Bronchial epithelial cell (primary cell): ENCODE measurements at places on chromosomes 3 and 15. TPM values are rescaled to one million over a fixed set of nuclear protein-coding genes. Genes with fewer than 3 reads are reported as not detected.

ACAN gene
- not detected in 2 replicates for total RNA-seq

DNA sequence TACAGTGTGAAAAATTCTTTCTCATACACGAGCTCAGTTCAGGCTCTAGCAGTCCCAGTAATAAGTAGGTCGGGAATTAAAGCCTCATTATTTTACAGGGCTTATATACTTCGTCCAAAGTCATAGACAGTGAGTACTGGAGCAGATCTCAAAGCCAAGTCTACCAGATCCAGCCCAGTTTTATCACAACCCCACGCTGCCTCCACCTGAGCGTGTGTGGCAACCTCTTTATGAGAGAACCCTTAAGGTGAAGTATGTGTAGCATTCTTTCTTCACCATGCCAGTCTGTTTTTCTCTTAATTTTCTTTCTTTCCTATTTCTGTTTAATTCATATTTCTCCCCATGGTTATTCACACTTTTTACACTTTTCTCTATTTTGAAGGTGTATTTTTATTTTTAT, 574.6 kb upstream of the ARPP21 start:
- DNase-seq: no peak

ZNF774 gene
- 3.3 and 4.2 TPM in 2 replicates for total RNA-seq

DNA sequence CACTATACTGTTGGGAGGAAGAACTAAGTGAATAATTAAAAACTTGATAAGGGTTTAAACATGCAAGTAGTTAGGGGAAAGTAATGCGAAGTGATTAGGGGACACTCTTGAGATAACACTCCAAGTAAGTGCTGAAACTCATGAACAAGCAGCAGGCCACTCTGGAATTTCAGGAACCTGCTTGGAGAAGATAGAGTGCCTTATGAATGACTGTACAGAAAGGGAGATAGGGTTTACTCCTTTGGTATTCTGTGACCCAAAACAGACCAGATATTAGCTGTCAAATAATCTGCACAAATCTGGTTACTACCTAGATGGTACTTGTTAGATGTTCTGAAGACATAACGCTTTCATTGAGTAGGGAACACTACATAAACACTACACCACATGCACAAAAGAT, 85.6 kb downstream of the FRMD4B start:
- no peak for DNase-seq

DNA sequence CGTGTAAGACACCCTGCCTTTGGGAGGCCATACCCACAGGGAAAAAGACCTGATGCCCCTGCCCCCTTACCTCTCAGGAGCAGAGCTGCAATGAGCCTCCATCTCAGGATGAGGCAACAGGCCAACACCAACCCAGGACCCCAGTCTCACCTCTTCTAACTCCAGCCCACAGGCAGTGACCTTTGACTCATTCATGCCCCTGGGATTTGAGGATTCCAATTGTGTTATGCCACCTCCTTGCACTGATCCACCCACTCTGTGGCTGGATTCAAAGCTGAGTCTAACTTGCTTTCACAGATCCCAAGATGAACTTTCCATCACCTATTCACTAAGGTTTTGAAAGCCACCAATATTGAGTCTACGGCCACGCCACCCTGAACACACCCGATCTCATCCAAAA, 64.7 kb downstream of the MINAR1 start:
- DNase-seq: no peak

GRCh38 chr15:85531083-85531482, 150.7 kb downstream of the AKAP13 start:
- no peak for DNase-seq

FOXL2NB gene
- under 0.01 and 0.13 TPM in 2 replicates for total RNA-seq

GRCh38 chr3:42182555-42182954, 83.4 kb downstream of the CCK start:
- no peak for DNase-seq

GRCh38 chr3:28761375-28761774, 412.8 kb upstream of the AZI2 start:
- no peak for DNase-seq

DAZL gene
- not detected in 2 replicates for total RNA-seq

DNA sequence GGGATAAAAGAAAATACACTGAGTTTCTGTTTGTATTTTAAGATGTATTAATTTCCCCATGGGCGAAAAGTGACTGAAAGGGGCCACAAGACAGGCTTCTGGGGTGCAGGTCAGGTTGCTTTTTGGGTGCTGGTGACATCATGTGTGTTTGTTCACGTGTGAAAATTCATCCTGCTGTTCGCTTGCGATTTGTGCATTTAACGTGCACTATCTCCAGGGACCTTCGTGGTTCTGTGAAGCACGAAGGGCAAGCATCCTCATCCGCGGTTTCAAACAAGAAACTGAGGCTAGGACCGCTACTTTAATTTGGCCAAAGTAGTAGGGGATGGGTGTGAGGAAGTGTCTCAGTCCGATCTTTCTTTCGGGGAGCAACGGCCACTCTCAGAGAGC, 1.6 kb upstream of the SMAD6 start:
- DNase-seq: no peak

DNA sequence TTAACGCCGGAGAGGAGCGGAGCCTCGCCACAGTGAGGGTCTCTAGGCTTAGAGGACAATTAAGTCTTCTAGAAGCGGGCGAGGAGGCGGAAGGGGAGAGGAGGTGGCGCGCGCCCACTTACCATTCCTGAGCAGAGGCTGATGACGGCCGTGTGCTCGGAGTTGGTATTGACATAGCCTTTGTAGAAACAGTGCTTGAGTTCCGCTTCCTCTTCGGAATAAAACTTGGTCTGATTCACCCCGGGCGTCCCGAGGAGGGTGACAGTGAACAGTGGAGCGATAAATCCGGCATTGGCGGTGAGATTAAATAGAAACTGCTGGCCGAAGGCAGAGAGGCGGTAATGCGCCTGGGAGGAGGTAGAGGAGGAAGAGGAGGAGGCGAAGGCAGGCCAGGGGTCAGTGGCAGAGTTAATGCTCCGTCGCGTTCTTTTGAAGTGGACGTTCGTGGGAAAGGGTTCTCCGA, 1.3 kb downstream of the ADAMTS9 start:
- DNase-seq: peak; percentile 54

GRCh38 chr15:101207867-101208288, 44.0 kb downstream of the CHSY1 start:
- peak; percentile 92 for DNase-seq

DNA sequence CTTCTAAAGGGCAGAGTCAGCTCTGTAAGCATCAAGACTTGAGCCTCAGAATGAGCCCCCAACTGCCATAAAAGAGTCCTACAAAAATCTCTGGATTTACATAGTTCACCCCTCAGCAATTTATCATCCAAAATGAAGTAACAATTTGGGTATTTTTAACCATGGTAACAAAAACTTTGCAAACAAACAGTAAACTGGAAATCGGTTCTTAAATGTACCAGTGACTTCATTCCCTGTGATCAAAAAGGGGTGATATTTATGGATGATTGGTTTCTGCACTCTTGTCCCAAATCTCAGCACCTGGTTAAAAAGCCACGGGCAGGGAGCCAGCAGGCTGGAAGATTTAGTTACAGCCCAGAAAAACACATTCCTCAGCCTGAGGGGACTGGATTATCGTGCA, 73.6 kb downstream of the TFG start:
- no peak for DNase-seq

DNA sequence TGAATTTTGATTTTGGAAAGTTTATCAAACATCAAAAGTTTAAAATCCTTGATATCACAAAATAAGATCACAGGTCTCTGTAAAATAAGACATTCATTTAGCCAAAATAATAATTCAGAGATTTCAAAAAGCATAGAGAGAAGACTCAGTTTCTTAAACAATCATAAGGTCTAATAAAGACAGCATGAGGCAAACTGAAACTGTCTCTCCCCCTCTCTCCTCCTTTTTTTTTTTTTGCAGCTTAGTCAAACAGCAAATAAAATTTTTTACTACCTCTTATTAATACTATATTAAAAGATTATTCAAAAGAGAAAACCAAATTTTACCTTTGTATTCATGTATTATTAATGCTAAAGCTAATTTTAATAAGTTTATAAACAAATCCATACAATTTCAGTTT, 57.4 kb downstream of the OSTN start:
- no peak for DNase-seq

CLDN11 gene
- 0.26 and 4.2 TPM in 2 replicates for total RNA-seq

DNA sequence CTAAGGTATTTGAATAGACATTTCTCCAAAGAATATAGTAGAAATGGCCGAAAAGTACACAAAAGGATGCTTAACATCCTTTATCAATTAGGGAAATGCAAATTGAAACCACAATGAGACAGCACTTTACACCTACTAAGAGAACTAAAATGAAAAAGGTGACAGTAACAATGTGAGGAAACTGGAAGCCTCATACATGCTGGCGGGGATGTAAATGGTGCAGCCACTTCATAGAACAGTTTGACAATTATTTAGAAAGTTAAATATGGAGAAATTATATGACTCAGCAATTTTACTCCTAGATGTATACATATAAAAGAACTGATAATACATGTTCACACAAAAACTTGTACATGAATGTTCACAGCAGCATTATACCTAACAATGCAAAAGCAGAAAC, 13.4 kb downstream of the SPICE1 start:
- no peak for DNase-seq

GRCh38 chr15:44366971-44367370, 60.5 kb upstream of the CTDSPL2 start:
- no peak for DNase-seq

DNA sequence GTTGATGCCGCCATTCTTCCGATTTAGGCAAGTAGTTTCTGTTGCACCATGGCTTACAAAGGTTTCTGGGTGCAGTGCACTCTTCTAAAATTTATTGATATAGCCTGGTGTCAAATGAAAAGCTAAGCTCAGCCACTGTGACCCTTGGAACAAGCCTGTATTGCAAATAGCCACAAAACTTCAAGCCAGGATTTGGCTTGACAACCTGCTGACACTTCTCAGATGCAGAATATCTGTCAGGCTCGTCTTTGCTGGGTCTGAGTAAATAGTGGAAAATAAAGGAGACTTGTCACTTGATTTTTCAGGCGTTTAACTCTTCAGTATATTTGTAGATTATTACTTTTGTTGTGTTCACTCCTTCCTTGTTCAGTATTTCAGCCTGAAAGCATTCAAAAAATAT, 871.8 kb downstream of the OTOL1 start:
- DNase-seq: no peak

DNA sequence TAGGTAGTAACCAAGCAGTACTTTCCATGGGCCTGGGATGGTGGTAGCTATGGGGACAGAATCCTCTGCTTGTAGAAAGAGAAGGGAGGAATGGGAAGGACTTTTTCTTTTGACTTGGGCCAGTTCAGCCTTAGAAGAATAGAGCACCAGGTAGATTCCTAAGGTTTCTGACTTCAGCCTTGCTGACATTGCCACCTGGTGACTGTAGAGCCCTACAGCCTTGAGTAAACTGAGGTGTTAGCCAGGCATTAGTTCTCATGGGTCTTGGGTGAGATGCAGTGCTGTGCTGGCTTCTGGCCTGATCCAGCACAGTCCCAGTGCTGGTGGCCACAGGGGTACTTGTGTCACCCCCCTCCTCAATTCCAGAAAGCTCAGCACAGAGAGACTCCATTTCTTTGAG, 171.1 kb downstream of the ZBBX start:
- DNase-seq: no peak

DNA sequence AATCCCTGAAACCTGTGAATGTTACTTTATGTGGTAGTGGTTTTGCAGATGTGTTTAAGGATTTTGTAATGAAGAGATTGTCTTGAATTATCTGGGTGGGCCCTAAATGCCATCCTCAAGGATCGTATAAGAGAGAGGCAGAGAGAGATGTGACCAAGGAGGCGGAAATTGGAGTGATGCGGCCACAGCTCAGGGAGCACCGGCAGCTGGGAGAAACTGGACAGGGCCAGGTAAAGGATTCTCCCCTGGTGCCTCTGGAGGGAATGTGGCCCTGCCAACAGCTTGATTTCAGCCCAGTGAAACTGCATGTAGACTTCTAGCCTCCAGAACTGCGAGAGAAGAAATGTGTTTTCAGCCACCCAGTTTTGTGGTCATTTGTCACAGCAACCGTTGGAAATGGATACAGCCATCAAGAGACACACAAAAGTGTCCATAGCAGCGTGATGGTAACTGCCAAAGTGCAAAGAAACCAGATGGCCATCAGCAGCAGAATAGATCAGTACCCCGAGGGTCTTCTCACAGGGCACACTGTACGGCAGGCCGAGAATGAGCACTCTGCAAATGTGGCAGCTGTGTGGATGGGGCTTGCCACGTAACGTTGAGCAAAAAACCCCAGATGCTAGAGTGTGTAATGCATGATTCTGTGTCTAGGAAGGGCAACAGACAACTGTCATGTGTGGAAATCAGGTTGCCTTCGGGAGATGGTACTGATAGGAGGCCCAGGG, 12.2 kb downstream of the APBA2 start:
- DNase-seq: no peak

DNA sequence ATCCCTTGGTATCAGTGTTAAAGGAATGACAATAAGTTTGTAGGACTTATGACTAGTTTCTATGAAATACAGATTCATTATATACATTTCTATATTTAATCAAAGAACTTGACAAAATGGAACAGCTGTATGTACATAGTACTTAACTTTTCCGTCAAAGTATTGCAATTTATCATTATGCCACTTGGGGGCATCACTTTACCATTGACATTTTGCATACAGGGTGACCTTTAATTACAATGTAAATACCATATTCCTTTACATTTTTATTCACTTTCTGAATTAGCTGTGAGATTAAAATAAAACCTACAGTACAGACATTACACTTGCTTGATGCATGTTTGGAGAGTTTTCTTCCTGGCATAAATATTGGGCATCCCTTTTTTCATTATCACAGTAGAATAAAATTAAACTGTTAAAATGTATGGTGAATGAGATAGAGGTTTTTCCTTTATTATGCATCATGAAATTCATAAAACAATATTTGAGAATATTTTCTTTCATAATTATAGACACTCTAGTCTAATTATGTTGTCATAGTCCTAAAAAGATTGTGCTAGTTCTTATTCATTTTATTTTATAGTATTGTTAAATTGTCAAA, 6.9 kb downstream of the NEK11 start:
- peak; percentile 66 for DNase-seq

DNA sequence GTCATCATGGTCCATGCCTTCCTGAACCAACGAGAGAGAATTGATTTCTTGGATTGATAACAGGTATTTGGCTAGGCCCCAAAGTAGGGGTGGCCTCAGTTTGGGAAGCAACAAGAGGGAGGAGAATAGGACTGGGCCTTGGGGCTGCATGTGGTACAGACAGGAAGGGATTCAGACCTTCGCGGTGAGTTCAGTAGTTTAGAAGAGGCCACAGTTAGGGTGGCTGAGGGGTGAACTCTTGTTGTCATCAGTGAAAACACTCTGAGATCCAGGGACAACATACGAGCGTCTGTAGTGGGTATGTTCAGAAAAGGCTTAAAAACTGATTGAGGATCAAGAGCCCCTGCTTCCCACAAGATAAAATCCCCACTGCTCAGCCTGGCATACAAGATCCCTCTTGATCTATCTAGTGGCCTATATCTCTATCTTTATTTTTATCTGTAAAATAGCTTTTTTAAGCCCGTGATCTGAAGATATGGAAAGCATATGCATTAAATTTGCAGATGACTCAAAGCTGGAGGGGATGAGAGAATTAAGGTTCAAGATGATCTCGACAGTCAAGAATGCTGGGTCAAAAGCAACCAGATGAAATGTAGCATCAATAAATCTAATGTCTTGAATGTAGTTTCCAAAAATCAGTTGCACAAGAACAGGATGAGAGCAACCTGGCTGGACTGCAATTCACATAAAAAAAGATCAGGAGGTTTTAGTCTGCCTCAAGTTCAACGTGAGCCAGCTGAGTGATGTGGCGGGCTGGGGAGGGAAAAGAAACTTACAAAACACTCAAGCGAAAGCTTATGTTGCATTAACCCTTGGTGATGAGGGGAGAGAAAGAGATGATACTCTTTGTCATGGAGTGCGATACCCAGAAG, 221.1 kb upstream of the TLE3 start:
- no peak for DNase-seq

GRCh38 chr15:63869371-63870042, 35.8 kb upstream of the HERC1 start:
- no peak for DNase-seq

SOX2 gene
- 4.5 and 15.4 TPM in 2 replicates for total RNA-seq
